ENCODE measurements at places on chromosomes 6 and 20. TPM values are rescaled to one million over a fixed set of nuclear protein-coding genes. Genes with fewer than 3 reads are reported as not detected.

COL21A1 gene
- total RNA-seq, result 1.0 TPM

TRAPPC3L gene
- total RNA-seq, result not detected

LAMA5 gene
- 74.3 TPM for total RNA-seq

C6orf15 gene
- total RNA-seq, result not detected

GPR6 gene
- not detected for total RNA-seq

CAGE1 gene
- under 0.01 TPM for total RNA-seq

PPIL6 gene
- 1.6 TPM for total RNA-seq

SAMD3 gene
- not detected for total RNA-seq

RAET1L gene
- not detected for total RNA-seq

AMD1 gene
- 62.3 TPM for total RNA-seq

MYCT1 gene
- total RNA-seq, result 0.48 TPM

SNAP25 gene
- total RNA-seq, result 6.6 TPM

DZANK1 gene
- total RNA-seq, result 0.65 TPM
